ENCODE measurements at places on chromosomes 12 and 14.

- H3K36me3 ChIP-seq = peaks cover 37% of the 10 kb centered on the region
- H3K27ac ChIP-seq = no peak overlapping the region
- no peaks in the 10 kb centered on the region for H3K4me1 ChIP-seq
- DNase-seq = no peak
- H3K27me3 ChIP-seq = no peaks in the 10 kb centered on the region
These were observed 59.9 kb downstream of the TRAFD1 start for GRCh38 chr12:112185093-112185923.

- no peak overlapping the region for H3K27ac ChIP-seq
- H3K4me1 ChIP-seq = no peaks in the 10 kb centered on the region
- no peak for DNase-seq
- H3K27me3 ChIP-seq = no peaks in the 10 kb centered on the region
These were observed 314.3 kb downstream of the C12orf75 start for GRCh38 chr12:105644770-105645169.

DNA sequence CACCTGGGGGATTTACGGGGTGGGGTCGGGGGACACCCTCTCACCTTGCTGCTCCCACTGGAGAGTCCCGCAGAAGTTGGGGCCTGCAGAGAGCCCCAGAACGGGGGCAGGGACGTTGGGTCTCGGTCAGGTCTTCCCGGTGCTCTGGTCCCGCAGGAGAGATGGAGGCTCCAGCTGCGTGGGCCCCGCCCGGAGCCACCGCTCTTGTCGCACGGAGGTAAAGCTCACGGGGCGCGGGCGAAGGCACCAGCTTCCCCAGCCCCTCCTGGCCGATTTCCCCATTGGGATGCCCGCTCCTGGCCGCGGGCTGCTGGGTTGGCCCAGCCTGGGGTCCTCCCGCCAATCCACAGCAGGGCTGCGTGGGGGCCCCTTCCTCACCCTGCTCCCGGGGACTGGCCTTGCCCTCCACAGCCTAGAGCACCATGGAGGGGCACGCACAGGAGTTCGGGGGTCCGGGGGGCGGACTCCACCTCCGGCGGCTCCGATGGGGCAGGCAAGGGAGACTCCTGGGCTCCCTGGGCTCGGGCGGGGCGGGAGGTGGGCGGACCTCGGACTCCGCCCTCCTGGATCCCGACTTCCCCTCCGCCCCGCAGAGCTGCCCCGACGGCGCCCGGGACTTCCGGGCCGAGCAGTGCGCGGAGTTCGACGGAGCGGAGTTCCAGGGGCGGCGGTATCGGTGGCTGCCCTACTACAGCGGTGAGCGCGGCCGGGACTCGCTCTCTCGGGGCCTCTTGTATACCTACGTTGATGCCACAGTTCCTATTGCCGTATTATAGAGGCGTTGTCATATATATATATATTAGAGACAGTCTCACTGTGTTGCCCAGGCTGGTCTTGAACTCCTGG is 8.4 kb downstream of the PAPLN start:
- peak; percentile 63 for DNase-seq
- H3K36me3 ChIP-seq = no peaks in the 10 kb centered on the region
- H3K4me1 ChIP-seq = peaks cover 26% of the 10 kb centered on the region
- H3K27ac ChIP-seq = no peak overlapping the region

GRCh38 chr14:93033983-93034670 is 81.6 kb downstream of the ITPK1 start:
- no peak overlapping the region for H3K4me3 ChIP-seq
- no peaks in the 10 kb centered on the region for H3K27me3 ChIP-seq
- peaks cover 3% of the 10 kb centered on the region for H3K36me3 ChIP-seq
- peak; percentile 73 for DNase-seq
- H3K4me1 ChIP-seq = peaks cover 26% of the 10 kb centered on the region

DNA sequence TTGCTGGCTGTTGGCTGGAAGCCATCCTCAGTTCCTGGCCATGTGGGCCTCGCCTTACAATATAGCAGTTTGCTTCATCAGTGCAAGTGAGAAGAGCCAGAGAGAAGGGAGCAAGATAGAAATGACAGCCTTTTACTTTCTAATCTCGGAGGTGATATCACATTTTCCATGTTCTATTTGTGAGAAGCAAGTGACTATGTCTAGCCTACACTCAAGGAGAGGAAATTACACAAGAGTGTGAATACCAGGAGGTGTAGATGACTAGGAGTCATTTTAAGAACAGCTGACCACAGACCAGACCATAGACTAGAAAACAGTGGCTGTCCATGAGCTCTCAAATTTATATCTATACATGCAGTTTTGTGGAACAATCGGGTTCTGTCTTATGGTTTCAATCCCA is 163.0 kb upstream of the NRXN3 start:
- H3K27me3 ChIP-seq = peaks cover 2% of the 10 kb centered on the region
- DNase-seq = no peak
- H3K4me3 ChIP-seq = no peak overlapping the region
- no peaks in the 10 kb centered on the region for H3K36me3 ChIP-seq
- no peaks in the 10 kb centered on the region for H3K4me1 ChIP-seq

GRCh38 chr12:32462908-32463307 is 63.5 kb downstream of the FGD4 start:
- no peak overlapping the region for H3K27ac ChIP-seq
- no peaks in the 10 kb centered on the region for H3K36me3 ChIP-seq
- no peak for DNase-seq
- no peak overlapping the region for H3K4me3 ChIP-seq
- no peaks in the 10 kb centered on the region for H3K4me1 ChIP-seq
- no peaks in the 10 kb centered on the region for H3K27me3 ChIP-seq

GRCh38 chr12:97487470-97487869 is 24.9 kb downstream of the RMST start:
- no peaks in the 10 kb centered on the region for H3K4me1 ChIP-seq
- no peaks in the 10 kb centered on the region for H3K27me3 ChIP-seq
- H3K27ac ChIP-seq = no peak overlapping the region
- no peaks in the 10 kb centered on the region for H3K36me3 ChIP-seq

- peak; percentile 97 for DNase-seq
- peak within 1 kb of the TSS; percentile 78 for H3K27ac ChIP-seq
- no peaks in the 10 kb centered on the region for H3K27me3 ChIP-seq
These were observed at the start of gene IFT81 for GRCh38 chr12:110124269-110124995. IFT81 (plus strand) TSS chr12:110124357; CDS start chr12:110127381, 3,024 bp downstream.

DNA sequence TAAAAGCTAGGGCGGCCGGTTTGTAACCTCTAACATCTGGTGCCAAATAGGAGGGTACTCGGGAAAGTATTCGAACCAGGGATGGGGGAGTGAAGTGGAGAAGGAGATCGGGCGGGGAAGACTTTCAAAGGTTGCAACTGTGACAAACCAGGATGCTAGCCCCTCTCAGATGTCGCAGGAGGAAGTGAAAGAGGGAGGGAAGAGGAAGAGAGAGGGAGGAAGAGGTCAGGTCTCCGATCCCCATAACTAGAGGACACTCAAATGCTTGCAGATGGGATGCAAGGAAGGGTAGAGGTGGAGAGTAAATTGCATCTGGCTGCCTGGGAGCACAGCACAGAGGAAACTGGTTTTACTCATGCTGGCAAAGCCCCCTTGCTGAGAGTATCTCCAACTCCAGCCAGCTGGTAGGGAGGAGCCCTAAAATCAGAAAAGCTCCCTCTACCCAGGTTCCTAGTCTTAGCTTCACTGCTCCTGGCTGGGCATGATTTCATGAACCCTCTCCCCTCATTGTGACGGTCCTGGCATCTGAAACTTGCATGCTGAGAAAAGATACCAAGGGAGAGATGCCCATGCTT is 696.7 kb upstream of the TBX3 start:
- H3K36me3 ChIP-seq = no peaks in the 10 kb centered on the region
- H3K4me1 ChIP-seq = no peaks in the 10 kb centered on the region
- H3K4me3 ChIP-seq = no peak overlapping the region
- no peak overlapping the region for H3K27ac ChIP-seq
- no peaks in the 10 kb centered on the region for H3K27me3 ChIP-seq

- no peak overlapping the region for H3K4me3 ChIP-seq
- H3K27me3 ChIP-seq = no peaks in the 10 kb centered on the region
- no peak overlapping the region for H3K27ac ChIP-seq
- H3K4me1 ChIP-seq = no peaks in the 10 kb centered on the region
These were observed 64.1 kb downstream of the SOX5 start for GRCh38 chr12:23885394-23885793.

DNA sequence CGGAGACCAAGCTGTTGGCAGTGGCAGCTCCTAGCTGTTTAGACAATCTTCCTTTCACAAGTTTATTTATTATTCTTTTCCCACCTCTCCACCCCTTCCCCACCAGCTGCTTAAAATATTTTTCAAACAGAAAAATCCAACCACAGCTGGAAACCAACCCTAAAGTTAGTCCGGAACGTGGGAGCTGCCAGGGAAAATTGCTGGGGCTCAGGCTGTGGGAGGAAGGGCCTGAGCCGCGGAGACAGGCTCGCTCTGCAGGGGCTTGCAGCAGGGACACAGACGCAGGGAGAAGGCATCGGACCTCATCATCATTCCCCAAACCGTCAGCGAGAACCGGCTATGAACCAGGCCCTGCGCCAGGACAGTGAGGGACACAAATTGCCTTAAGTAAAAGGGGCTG is 16.1 kb upstream of the TMEM106C start:
- no peaks in the 10 kb centered on the region for H3K36me3 ChIP-seq
- H3K27ac ChIP-seq = no peak overlapping the region
- H3K4me1 ChIP-seq = peaks cover 5% of the 10 kb centered on the region
- no peak overlapping the region for H3K4me3 ChIP-seq
- H3K27me3 ChIP-seq = peaks cover 4% of the 10 kb centered on the region

GRCh38 chr12:9922429-9922828 is 9.7 kb downstream of the CLEC2A start:
- no peaks in the 10 kb centered on the region for H3K36me3 ChIP-seq
- DNase-seq = no peak
- no peak overlapping the region for H3K27ac ChIP-seq
- H3K4me3 ChIP-seq = no peak overlapping the region
- no peaks in the 10 kb centered on the region for H3K27me3 ChIP-seq

DNA sequence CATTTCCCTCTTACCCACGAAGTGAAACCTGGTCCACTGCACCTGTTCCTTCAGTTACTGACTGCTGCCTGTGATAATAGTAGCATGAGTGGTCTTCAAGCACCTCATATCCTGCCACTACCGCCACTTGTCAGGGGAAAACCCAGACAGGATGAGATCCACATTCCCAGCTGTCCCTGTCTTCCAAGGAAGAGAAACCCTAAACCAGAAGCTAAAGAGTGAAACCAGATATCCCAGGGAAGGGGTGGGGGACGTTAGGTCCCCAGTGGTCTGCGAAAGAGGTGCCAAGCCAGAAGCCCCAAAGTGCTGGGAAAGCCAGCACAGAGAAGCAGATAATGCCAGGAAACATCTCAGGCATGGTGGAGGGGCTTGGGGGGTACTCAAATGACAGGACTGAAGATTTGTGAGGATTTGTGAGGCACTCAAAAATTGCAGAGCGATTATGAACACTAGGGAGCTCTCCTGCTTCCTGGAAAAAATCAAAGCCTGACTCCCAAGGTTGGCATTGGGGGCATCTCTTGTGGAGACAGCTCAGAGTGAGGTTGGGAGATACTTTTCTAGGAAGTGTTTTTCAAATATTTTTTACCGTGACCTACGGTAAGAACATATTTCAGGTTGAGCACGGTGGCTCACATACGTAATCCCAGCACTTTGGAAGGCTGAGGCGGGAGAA is 77.9 kb downstream of the TMEM30B start:
- no peak for DNase-seq
- H3K36me3 ChIP-seq = no peaks in the 10 kb centered on the region
- no peaks in the 10 kb centered on the region for H3K4me1 ChIP-seq
- peaks cover 10% of the 10 kb centered on the region for H3K27me3 ChIP-seq
- H3K27ac ChIP-seq = no peak overlapping the region

- peaks cover 52% of the 10 kb centered on the region for H3K4me1 ChIP-seq
- no peak for DNase-seq
- no peak overlapping the region for H3K4me3 ChIP-seq
- no peak overlapping the region for H3K27ac ChIP-seq
- H3K36me3 ChIP-seq = no peaks in the 10 kb centered on the region
- H3K27me3 ChIP-seq = no peaks in the 10 kb centered on the region
These were observed 91.3 kb downstream of the NINJ2 start for GRCh38 chr12:571795-572531.

- no peaks in the 10 kb centered on the region for H3K36me3 ChIP-seq
- no peak for DNase-seq
- H3K4me3 ChIP-seq = no peak overlapping the region
- no peaks in the 10 kb centered on the region for H3K27me3 ChIP-seq
These were observed 19.0 kb downstream of the GALNT9 start for GRCh38 chr12:132310181-132311040.

- no peak overlapping the region for H3K4me3 ChIP-seq
- no peaks in the 10 kb centered on the region for H3K27me3 ChIP-seq
- H3K27ac ChIP-seq = no peak overlapping the region
- H3K36me3 ChIP-seq = no peaks in the 10 kb centered on the region
These were observed 63.9 kb upstream of the MAP1LC3B2 start for GRCh38 chr12:116495260-116495659.

DNA sequence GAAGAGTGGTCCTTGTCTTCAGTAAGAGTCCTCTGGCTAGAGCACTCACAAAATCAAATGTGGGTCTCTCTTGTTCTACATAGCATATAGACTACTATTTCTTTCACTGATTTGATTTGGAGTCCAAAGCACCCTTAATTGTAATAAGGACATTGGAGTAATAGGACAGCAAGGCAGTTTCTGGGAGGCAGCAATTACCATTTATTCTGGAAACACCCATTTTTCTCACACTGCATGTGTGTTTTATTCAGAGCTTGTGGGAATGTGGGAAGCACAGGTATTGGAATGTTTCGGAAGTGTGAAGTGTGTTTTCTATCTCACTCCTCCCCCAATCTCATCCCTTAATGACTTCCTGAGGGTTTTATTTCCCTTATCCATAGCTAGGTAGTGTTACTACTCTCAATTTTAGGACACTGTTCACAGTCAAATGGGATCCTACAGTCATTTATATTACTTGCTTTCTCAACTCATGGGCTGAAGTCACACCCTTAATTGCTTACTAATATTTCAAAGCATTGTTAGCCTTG is 20.2 kb downstream of the PCBP2 start:
- no peaks in the 10 kb centered on the region for H3K27me3 ChIP-seq
- no peak for DNase-seq
- H3K4me1 ChIP-seq = peaks cover 18% of the 10 kb centered on the region
- H3K27ac ChIP-seq = no peak overlapping the region
- H3K36me3 ChIP-seq = peaks cover 99% of the 10 kb centered on the region

DNA sequence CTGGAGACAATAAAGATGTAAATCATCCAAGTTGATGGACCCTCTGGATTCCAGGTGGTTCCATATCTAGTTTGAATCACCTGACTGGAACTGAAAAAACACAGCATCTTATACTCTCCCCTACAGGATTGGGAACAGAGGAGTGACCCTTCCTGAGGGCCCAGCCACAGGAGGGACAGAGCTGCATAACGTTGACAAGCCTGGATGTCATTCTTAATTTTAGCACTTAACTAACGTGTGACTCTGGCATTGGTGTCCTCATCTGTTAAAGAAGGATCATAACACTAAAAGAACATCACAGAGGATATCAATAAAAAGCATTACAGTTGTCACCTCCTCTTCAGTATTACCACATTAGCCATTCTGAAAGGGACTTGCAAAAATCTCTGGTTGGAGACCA is 47.7 kb downstream of the STON2 start:
- no peaks in the 10 kb centered on the region for H3K27me3 ChIP-seq
- no peak overlapping the region for H3K4me3 ChIP-seq
- no peak overlapping the region for H3K27ac ChIP-seq
- H3K4me1 ChIP-seq = no peaks in the 10 kb centered on the region

GRCh38 chr12:117522559-117522958 is 161.1 kb upstream of the NOS1 start:
- no peak for DNase-seq
- no peaks in the 10 kb centered on the region for H3K4me1 ChIP-seq
- H3K4me3 ChIP-seq = no peak overlapping the region
- no peaks in the 10 kb centered on the region for H3K36me3 ChIP-seq

GRCh38 chr12:72311946-72312345 is 39.8 kb downstream of the TRHDE start:
- no peaks in the 10 kb centered on the region for H3K36me3 ChIP-seq
- no peak overlapping the region for H3K27ac ChIP-seq
- H3K4me3 ChIP-seq = no peak overlapping the region
- H3K4me1 ChIP-seq = no peaks in the 10 kb centered on the region
- no peak for DNase-seq
